ENCODE measurements at places on chromosomes 7 and 10.

GRCh38 chr7:15341817-15342216 lies 220.0 kb downstream of the AGMO start:
- DNase-seq, result no peak

DNA sequence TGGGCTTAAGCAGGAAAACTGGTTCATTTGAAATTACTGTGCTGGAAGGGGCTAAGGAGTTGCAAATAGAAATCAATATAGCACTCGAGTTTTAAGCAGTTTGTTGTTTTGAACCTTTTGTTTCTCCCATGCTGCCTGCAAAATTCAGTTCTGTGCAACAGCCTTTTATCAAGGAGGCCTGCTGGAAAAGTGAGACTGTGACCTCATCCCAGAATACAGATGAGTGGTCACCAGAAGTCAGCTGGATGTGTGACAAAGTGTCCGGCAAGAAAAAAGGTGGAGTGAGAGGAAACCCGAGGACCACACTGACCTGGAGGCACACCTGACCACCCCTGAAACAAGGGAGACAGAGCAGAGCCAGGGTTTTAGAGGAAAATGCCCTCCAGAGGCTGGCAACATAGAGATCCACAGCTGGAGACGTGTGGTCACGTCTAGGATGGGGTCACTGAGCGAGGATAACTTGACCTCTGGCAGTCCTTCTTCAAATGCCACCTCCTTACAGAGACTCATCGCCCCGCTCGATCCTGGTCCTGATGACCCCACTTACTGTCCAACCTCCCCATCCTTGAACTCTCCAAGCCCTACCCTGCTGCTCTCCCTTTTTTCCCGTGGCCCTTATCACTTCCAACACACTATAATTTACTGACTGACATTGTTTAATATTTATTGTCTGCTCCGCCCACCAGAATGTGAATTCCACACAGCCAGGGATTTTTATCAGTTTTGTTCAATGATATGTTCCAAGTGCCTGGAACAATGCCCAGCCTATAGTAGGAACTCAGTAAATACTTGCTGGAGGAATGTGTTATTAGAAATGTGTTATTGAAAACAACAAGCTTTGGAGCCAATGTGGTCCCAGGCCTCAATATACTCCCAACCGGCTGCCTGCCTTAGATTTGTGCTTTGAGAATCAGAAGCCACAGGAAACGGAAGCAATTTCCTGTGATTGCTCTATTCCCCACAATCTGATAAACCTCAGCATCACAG lies 243.8 kb downstream of the GLI3 start:
- no peak for DNase-seq

GRCh38 chr10:58842860-58843376 lies 330.2 kb downstream of the BICC1 start:
- DNase-seq, result no peak

GRCh38 chr10:111298031-111298430 lies 221.2 kb downstream of the ADRA2A start:
- DNase-seq, result no peak

GRCh38 chr10:123464430-123465323 lies 201.5 kb upstream of the GPR26 start:
- DNase-seq, result no peak

- DNase-seq, result no peak
Observed at GRCh38 chr7:40643664-40644063, 508.9 kb downstream of the SUGCT start.

Data from stimulated activated naive CD8-positive, alpha-beta T cell treated with anti-CD3 and anti-CD28 coated beads, Interleukin-15, Interleukin-2, amounts not matched to agents 100 U/mL and 50 U/mL, for 24 hours (primary cell).